ENCODE measurements at places on chromosomes 3 and 15.

DNA sequence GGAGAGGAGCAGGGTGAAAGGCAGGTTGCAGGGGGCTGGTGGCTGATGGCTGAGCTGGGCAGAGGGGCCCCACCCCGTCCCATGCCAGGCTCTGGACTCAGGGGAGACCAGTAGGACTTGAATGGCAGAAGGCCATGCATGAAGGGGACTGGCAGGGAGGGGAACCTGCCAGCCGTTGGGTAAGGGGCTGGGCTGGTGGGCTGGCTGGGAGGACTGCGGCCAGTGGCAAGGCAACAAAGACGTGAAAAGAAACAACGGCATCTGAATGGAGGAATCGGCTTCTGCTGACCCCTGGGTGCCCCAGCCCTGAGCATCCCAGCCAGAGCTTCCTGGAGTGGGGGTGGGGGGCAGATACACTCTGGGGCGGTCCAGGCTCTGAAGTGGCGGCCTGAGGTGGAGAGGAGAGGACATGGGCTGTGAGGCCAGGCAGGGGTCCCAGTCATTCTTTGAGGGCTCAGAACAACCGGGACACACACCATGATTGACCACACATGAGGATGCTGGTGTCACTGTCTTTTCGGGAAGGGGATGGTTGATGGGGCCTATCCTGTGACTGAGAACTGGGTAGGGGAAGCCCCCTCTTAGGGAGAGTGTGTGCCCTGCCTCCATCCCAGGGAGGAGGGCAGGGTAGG, 11.7 kb downstream of the GLYCTK start:
- DNase-seq: no peak
- no peak overlapping the region for H3K27ac ChIP-seq
- H3K27me3 ChIP-seq: no peaks in the 10 kb centered on the region
- peaks cover 15% of the 10 kb centered on the region for H3K36me3 ChIP-seq

DNA sequence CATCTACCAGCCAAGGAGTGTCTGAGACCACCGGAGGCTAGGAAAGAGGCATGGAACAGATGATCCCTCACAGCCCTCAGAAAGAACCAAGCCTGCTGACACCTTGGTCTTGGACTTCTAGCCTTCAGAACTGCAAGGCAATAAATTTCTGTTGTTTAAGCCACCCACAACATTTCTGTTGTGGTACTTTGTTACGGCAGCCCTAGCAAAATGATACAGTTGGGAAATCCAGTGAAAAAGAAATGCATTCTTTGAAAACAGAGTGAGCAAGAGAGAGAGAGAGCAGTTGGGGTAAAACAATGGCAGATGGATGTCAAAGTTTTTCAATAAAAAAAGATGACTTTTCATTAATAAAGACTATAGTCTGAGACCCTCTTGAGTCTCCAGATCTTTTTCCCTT, 219.4 kb downstream of the NFKBIZ start:
- H3K27me3 ChIP-seq: no peaks in the 10 kb centered on the region
- no peak for DNase-seq
- no peaks in the 10 kb centered on the region for H3K4me1 ChIP-seq
- no peaks in the 10 kb centered on the region for H3K36me3 ChIP-seq
- H3K4me3 ChIP-seq: no peak overlapping the region
- no peak overlapping the region for H3K27ac ChIP-seq

GRCh38 chr3:58350627-58351013, 17.9 kb downstream of the PXK start:
- H3K27ac ChIP-seq: no peak overlapping the region
- no peak for DNase-seq
- H3K4me1 ChIP-seq: peaks cover 26% of the 10 kb centered on the region
- no peak overlapping the region for H3K4me3 ChIP-seq

GRCh38 chr15:88476635-88477060, 9.1 kb downstream of the MRPS11 start:
- DNase-seq: peak; percentile 43
- no peak overlapping the region for H3K27ac ChIP-seq
- H3K36me3 ChIP-seq: peaks cover 53% of the 10 kb centered on the region
- H3K27me3 ChIP-seq: no peaks in the 10 kb centered on the region
- no peaks in the 10 kb centered on the region for H3K4me1 ChIP-seq

- H3K4me3 ChIP-seq: no peak overlapping the region
- DNase-seq: no peak
- H3K27me3 ChIP-seq: no peaks in the 10 kb centered on the region
- H3K4me1 ChIP-seq: no peaks in the 10 kb centered on the region
- no peaks in the 10 kb centered on the region for H3K36me3 ChIP-seq
These were observed 300.7 kb downstream of the TUSC7 start for GRCh38 chr3:117010318-117010717.

DNA sequence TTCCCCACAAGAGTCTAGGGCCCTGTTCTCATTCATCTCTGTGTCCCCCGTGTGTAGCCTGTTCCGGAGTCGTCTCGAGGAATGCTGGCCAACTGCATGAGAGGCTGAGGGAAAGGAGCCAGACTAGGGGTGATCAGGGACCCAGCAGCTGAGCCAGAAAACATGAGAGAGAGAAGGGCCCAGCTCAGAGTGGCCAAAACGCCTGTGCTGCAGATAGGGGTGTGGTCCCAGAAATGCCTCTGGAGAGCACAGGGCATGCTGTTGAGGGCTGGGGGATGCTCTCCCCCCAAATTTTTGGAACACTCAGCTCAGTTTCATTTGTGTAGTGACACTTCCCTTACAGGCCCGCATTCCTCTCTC, 14.1 kb downstream of the CYP1A2 start:
- H3K36me3 ChIP-seq: no peaks in the 10 kb centered on the region
- no peak overlapping the region for H3K27ac ChIP-seq
- H3K4me3 ChIP-seq: no peak overlapping the region

DNA sequence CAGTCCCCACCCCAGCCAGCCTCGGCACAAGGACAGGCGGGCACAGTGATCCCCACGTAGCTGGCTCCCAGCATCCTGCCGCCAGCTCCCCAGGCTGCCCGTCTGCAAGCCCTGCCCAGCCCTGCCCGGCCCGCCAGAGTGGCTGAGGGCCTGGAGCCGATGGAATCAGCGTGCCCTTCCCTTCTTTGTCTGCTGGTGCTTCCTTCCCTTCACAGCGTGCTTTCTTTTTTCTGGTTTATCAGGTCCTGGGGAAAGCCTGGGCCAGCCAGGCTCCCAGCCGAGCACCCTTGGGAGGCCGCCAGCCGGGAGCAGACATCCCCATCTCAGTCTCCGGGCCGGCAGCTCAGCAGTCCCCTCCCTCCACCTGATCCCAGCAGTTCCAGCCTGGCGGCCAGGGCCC, 54.7 kb upstream of the SMAD6 start:
- H3K4me1 ChIP-seq: no peaks in the 10 kb centered on the region
- H3K36me3 ChIP-seq: no peaks in the 10 kb centered on the region
- no peak for DNase-seq
- H3K4me3 ChIP-seq: no peak overlapping the region

- no peak overlapping the region for H3K27ac ChIP-seq
- H3K27me3 ChIP-seq: no peaks in the 10 kb centered on the region
- H3K4me1 ChIP-seq: no peaks in the 10 kb centered on the region
- no peak for DNase-seq
These were observed 948.2 kb downstream of the EPHA3 start for GRCh38 chr3:90055666-90056065.

GRCh38 chr15:92796161-92796611, 103.9 kb upstream of the CHD2 start:
- peaks cover 6% of the 10 kb centered on the region for H3K4me1 ChIP-seq
- H3K27ac ChIP-seq: no peak overlapping the region
- H3K4me3 ChIP-seq: no peak overlapping the region
- H3K36me3 ChIP-seq: no peaks in the 10 kb centered on the region
- no peaks in the 10 kb centered on the region for H3K27me3 ChIP-seq
- DNase-seq: no peak

GRCh38 chr3:196115678-196116083, 33.8 kb upstream of the TFRC start:
- no peak for DNase-seq
- H3K27me3 ChIP-seq: no peaks in the 10 kb centered on the region
- no peak overlapping the region for H3K4me3 ChIP-seq
- H3K27ac ChIP-seq: no peak overlapping the region
- H3K36me3 ChIP-seq: no peaks in the 10 kb centered on the region
- H3K4me1 ChIP-seq: peaks cover 17% of the 10 kb centered on the region

DNA sequence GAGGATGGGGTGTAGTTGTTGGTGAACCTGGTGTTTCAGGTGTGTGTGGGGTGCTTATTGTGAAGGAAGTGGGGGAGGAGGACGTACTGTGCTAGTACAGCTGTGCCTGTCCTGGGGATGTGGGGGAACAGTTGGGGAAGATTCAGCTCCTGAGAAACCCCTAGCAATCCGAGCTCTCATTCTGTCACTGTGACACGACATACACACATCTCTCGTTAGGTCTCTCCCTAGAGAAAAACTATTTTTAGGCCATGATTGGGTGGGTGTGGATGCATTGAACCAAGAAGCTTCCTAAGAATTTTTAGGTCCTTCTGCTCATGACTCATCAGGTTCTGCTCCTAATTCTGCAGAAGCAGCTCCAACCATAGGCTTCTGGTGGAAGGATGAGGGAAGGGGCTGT, 54.3 kb downstream of the SLC30A4 start:
- peaks cover 17% of the 10 kb centered on the region for H3K27me3 ChIP-seq
- no peaks in the 10 kb centered on the region for H3K4me1 ChIP-seq
- no peak for DNase-seq
- no peaks in the 10 kb centered on the region for H3K36me3 ChIP-seq
- H3K27ac ChIP-seq: no peak overlapping the region

DNA sequence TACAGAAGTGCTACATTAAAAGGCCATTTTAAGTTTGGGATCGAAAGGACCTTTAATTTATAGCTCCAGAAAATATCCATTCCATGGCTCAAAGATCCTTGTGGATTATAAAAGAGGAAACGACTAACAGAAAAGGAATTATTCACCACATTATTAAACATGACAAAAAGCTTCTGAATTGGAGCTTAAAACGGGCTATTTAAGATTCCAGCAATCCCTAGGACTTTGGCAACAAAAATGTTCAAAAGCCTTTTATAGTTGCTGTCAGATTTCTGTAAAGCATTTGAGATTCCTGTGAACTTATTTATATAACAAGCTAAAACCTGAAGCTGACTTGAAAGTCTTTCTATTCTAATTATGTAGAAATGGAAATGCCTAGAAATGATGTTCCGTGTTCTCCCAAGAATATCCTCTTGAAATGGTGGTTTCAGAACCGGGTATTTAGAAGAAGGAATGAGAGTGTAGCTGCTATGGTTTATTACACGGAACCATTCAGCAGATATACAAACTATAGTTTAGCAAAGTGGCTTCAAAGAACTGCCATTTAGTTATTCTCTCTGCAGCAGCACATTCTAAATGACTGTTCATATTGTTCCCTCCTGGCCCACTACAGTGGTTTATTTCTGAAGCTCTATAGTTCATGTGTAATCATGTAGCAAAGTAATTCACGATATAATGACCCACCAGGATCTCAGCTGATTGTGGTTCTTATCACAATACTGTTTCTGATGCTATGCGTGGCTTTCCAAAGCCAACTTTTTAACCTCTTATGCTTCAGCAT, 961.7 kb downstream of the FHIT start:
- no peaks in the 10 kb centered on the region for H3K36me3 ChIP-seq
- no peak for DNase-seq
- no peaks in the 10 kb centered on the region for H3K27me3 ChIP-seq
- H3K4me3 ChIP-seq: no peak overlapping the region
- no peaks in the 10 kb centered on the region for H3K4me1 ChIP-seq

DNA sequence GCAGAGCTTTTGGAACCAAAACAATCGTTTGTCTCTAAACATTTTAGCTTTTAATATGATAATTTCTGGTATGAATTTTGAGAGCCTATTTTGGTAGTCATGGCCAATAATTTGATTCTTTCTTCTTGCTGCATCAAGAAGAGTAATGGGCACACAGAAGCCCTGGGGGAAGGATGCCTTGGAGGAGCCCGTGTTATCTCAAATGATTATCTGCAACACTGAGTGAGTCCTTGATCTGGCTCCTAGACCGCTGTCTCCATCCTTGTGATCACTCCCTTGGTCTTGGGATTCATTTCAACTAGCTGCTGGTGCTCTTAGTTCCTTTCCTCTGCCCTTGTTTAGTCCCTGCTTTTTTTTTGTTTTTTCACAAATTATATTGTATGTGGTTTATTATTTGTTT, 77.9 kb upstream of the CCNL1 start:
- no peaks in the 10 kb centered on the region for H3K36me3 ChIP-seq
- H3K27ac ChIP-seq: no peak overlapping the region
- no peaks in the 10 kb centered on the region for H3K27me3 ChIP-seq
- H3K4me1 ChIP-seq: no peaks in the 10 kb centered on the region
- H3K4me3 ChIP-seq: no peak overlapping the region

DNA sequence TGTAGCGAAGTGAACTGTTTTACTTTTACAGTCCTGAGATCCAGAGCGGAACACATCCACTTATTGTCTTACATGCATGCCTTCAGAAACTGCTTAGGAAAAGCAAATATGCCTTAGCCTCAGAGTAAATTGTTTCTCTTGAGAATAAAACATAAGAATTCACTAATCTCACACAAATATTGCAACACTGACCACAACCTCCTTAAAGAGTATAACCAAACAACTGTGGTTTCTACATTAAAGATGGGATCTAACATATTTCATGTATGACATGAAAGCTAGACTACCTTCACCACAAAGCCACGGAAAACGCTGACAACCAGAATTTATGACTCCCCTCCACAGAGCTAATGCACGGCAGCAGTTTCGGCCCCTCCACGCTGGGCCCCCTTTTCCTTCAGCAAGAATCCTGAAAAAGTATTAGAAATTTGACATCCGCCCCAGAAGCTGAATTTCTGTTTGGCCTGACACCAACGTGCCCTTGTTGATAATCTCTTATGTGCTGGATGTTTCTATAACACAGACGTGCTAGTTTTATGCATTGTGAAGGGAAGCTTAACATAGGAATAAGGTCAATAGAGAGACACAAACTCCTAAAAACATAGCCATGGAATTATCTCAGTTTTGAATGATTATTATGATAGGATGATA, 84.6 kb downstream of the GREM1 start:
- no peaks in the 10 kb centered on the region for H3K4me1 ChIP-seq
- no peaks in the 10 kb centered on the region for H3K36me3 ChIP-seq
- H3K4me3 ChIP-seq: no peak overlapping the region
- no peaks in the 10 kb centered on the region for H3K27me3 ChIP-seq

DNA sequence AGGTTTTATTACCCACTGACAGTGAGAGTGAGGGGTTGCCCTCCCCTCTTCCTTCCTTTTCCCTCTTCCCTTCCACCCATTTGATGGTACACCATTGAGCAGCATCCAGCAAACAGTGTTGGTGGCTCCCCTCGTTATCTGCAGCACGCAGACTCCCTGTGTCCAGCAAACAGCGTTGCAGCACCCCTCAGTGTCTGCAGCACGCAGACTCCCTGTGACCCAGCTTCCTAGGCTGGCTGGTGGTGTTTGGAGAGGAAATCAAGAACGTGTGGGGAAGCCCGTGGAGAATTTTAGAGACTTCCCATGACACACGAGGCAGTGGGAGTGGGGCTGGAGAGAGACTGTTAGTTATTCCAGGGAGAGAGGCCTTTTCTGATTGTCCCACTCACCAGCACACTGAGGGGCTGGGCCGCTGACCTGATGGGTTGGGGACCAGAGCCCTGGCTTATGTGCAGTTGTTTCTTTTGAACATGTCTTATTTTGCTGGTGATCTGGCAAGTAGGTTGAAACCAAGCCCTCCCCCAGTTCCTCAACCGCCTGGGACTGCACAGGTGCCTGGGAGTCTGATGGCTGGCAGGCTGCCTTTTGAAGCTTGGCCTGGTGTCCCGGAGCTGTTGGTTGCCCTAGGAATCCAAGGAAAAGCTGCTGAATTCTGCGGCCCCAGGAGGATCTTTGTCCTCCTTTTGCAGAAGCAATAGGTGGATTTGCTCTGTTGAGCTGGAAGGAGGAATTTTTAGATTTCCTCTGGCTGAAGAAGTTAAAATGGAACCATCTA, 19.0 kb downstream of the APBA2 start:
- H3K4me3 ChIP-seq: no peak overlapping the region
- H3K36me3 ChIP-seq: peaks cover 7% of the 10 kb centered on the region
- no peaks in the 10 kb centered on the region for H3K27me3 ChIP-seq
- no peak overlapping the region for H3K27ac ChIP-seq
- peaks cover 25% of the 10 kb centered on the region for H3K4me1 ChIP-seq

All from CD4-positive, alpha-beta T cell (primary cell).